ENCODE measurements at places on chromosomes 3 and 15.

GRCh38 chr15:73078722-73079121, 26.5 kb downstream of the NEO1 start:
- no peak for DNase-seq

- DNase-seq = no peak
Measured at GRCh38 chr3:30505866-30506520, 100.4 kb upstream of the TGFBR2 start.

- DNase-seq = no peak
Measured at GRCh38 chr3:45367453-45367871, 20.9 kb upstream of the LARS2 start.

GRCh38 chr3:148036331-148036876, 627.2 kb downstream of the ZIC1 start:
- DNase-seq = no peak

GRCh38 chr15:82648257-82649103, 1.3 kb upstream of the CPEB1 start:
- DNase-seq = no peak

GRCh38 chr3:77271711-77272110, 231.8 kb downstream of the ROBO2 start:
- no peak for DNase-seq

GRCh38 chr3:41794748-41795589, 166.9 kb downstream of the ULK4 start:
- DNase-seq = no peak

GRCh38 chr3:161273589-161274218, 52.6 kb downstream of the NMD3 start:
- peak; percentile 11 for DNase-seq

DNA sequence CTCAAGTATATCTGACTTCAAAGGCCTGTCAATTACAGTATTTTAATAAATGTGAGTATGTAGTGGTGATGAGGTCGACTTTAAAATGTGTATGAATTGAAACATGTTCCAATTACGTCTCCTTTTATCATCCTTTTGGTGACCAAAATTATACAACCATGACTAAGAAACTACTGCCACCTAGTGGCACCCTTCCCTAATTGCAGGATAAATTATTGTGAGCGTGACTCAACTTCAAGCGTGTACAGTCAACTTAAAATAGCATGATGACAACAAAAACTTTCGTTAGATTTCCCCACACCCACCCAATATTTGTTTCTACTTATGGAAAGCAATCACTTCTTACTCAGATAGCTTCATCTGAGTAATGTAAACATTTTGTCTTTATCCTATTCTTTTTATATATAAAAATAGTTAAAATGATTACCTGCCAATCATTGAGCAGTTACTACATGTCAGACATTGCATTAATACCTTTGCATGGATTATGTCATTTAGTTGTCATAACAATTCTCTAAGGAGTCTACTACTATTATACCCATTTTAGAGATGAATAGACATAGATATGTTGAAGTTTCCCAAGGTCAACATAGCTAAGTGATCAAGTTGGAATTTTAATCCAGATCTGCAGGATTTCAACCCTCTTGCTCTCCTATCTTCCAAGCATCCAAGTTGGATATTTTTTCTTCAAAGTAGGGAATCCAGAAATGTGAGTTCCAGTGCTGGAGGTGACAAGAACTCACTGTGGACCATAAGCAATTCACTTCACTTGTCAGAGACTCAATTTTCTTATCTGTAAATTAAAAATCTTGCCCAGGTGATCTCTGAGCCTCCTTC, 106.0 kb downstream of the MEX3B start:
- no peak for DNase-seq

GRCh38 chr15:39199076-39199475, 381.8 kb upstream of the THBS1 start:
- DNase-seq = no peak

GRCh38 chr3:135982922-135983581, 17.5 kb downstream of the PPP2R3A start:
- DNase-seq = no peak

- no peak for DNase-seq
Measured at GRCh38 chr3:191158247-191158646, 40.8 kb upstream of the OSTN start.

DNA sequence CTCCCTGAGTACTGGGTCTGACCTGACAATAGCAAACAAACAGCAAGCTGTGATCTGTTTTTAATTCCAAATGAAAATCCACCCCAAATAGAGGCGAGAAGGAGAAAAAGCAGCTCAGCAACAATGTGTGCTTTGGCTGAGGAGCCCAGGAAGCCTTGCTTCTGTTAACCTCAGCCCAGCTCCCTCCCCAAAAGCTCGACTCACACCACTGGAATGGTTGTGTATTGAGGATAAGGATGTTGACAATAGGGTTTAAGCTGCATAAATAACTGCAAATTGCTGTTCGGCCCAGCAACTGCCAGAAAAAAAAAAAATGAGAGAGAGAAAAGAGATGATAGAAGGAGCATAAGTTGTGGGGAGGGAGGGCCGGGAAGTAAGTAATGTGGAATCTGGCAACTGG, 104.0 kb upstream of the TBC1D5 start:
- DNase-seq = no peak

DNA sequence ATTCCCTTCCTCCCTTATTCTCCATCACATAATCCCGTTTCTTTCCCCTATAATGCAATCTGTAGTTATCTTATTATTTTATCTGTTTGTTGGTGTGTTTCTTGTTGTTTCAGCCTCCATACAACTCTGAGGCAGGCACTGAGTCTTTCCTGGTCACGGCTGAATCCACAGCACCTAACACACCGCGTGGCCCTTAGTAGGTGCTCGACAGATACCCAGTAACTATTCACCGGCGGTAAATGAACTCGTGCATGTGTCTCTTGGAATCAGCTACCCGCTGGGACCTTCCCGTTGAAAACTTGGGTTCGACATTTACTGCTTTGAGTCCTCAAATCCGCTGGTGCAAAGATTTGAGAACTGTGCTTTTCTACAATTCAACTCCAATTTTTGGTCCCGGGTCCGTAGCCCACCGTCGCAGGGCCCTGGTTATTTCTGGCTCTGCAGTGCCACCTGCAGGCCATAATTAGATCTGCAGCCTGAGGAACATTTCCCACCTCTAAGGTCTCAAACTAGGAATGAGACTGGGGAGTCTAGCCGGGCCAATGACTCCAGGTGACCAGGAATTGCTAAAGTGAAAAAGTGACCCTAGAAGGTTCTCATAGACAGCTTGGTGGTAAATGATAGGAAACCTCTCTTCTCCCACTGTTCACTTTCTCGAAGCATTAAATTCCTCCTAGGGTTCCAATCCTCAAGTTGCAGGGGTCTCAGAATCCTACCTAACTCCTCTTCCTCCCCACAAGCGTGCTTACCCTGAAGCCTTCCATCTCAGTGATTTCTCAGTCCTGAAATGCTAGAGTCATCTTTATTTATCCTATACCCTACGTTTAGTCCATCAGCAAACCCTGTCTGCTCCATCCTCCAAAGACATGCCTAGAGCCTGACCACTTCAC, 40.0 kb upstream of the TRH start:
- DNase-seq = no peak

- DNase-seq = peak; percentile 95
Measured at GRCh38 chr15:69758810-69759790, 306.5 kb downstream of the RPLP1 start.

DNA sequence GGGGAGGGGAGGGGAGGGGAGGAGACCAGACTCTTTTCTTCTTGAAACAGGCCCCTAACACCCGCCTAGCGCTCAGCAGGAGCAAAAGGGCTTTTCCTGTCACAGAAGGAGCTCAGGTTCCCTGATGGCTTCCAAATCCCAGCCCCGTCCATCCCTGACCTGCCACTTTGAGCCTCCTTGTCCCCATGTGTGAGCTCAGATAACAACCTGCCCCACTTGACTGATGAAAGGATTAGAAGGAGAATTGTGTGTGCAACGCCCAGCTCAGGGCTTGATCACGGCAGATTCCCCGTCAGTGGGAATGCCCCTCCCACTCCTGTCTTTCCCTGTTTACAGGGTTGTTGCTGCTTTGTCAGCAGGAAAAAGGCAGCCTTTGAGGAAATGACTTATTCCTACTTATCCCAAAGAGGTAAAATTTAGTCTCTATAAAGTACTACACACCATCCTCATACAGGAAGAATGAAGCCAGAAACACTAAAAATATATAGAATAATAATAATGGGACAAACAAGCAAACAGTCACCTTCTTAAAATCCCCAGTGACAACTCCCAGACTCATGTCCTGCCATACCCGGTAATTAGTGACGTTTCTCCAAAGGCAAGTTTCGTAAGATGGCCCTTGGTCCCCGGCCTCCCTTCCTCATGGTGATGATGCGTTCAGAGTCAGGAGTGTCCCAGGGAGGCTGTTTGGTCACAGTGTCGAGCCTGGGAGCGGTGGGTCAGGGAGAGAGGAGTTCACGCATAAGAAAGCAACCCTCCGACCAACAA, 6.1 kb upstream of the LRRC15 start:
- no peak for DNase-seq

- DNase-seq = no peak
Measured at GRCh38 chr3:97823046-97824004, 1.5 kb downstream of the CRYBG3 start.

GRCh38 chr3:121988146-121988545, 33.9 kb downstream of the ILDR1 start:
- DNase-seq = no peak

GRCh38 chr15:66863390-66864085, 161.5 kb downstream of the SMAD6 start:
- no peak for DNase-seq

- peak; percentile 72 for DNase-seq
Measured at GRCh38 chr3:50246517-50246954, 10.5 kb downstream of the GNAI2 start.

GRCh38 chr3:141012571-141012970, 38.6 kb upstream of the SPSB4 start:
- no peak for DNase-seq

DNA sequence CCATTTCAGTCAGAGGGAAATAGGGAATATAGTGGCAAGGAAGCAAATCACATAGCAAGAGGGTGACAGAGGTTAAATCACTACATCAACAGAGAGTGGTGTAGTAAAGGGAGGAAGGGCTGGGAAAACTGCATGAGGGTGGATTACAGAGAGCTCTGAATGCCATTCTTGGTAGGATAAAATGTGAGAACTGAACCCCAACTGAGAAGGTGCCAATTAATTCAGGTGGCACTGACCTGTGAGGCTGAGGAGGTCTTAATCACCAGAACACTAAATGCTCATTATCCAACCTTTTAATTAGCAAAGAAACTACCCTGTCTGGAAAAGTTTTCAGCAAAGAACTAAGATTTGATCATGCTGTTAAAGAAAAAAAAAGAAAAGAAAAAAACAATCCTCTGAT, 202.7 kb downstream of the LRRN1 start:
- DNase-seq = no peak

DNA sequence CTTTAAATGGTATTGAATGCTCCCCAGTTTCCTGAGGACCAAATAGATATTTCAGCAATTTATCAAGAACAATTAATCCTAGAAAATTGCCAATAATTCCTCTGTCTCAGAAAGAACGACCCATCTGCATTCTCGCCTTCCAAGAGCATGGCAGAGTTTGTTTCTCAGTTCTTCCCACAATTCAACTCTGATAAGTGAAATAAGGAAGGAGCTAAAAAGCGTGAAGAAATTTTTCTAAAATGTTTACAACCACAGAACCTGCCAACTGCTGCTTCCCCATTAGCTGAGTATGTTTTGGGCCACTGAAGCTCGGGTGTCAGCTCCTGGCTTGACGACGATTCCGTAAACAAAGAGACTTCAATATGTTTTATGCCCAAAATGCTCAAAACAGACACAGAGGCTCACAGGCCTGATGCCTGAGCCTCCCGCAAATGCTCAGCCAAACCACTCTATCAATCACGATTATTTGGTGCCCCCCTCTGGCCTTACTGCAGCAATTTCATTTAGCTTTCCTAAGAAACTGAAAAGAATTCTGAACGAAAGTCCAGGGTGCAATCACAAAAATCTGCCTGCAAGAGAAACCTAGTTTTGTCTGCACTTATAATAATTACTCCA, 259.2 kb upstream of the CCDC54 start:
- DNase-seq = no peak

DNA sequence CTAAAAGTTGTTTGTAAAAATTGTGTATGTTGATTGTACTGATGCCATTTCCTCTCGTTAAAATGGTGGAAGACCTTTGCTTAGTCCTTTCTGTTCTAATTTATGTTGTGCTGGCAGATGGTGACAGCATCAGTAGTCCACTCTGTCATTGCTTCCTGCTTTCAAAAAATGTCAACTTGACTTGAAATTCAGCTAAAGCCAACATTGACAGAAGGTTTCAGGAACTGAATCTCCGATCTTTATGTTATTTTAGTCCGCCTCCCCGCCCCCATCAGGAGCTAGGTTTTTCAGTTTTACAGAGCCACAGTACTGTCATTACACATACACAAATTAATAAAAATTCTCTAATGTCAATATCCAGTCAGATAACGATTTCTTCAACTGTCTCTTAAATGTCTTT, 1.5 kb downstream of the CEP63 start:
- DNase-seq = no peak

- no peak for DNase-seq
Measured at GRCh38 chr3:14177580-14178246, 688 bp downstream of the XPC start.

GRCh38 chr3:158671821-158672214, 630 bp downstream of the LXN start:
- DNase-seq = no peak

DNA sequence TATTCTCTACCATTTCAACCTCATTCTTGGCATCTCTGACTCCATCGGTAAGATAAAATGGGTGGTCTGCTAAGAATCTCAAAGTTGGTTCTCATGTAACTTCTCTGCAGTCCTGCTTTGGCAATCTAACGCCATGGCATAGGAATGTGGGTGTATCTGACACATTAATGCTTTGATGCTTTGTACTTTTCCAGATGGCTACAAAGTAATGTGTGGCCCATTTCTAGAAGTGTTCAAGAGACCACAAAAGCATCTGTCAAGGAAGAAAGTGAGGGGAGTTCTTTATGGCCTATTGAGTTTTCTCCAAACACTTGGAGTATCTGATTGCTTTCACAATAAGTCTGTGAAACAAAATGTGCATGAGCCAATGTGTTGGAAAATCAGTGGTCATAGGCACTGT, 339.9 kb upstream of the TGFBR2 start:
- DNase-seq = no peak

DNA sequence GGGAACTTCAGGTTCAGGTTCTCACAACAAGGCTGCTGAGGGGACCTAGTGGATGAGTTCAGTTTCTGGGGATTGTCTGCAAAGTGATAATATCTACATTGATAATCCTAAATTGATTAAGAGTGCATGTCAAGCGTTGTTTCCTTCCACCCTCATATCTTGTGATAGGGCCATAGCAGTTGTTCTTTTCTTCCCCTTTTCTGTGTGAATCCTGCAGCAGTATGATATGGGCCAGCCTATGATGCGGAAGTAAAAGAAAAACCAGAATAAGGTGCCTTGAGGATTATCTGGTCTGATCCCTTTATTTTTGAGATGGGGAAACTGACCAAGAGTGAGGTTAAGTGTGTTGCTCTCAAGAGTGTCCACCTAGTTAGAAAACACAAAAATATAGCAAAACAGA, 86.2 kb downstream of the MITF start:
- no peak for DNase-seq

- peak; percentile 6 for DNase-seq
Measured at GRCh38 chr15:98713585-98714001, 65.3 kb downstream of the IGF1R start.

- no peak for DNase-seq
Measured at GRCh38 chr15:91925794-91926193, 72.3 kb downstream of the SLCO3A1 start.

Data from T-helper 1 cell (primary cell).